Stimulated activated CD8-positive, alpha-beta memory T cell treated with anti-CD3 and anti-CD28 coated beads, Interleukin-7, amount 100 ng/mL, for 1 hour (primary cell): ENCODE measurements at places on chromosomes 16 and 17.

DNA sequence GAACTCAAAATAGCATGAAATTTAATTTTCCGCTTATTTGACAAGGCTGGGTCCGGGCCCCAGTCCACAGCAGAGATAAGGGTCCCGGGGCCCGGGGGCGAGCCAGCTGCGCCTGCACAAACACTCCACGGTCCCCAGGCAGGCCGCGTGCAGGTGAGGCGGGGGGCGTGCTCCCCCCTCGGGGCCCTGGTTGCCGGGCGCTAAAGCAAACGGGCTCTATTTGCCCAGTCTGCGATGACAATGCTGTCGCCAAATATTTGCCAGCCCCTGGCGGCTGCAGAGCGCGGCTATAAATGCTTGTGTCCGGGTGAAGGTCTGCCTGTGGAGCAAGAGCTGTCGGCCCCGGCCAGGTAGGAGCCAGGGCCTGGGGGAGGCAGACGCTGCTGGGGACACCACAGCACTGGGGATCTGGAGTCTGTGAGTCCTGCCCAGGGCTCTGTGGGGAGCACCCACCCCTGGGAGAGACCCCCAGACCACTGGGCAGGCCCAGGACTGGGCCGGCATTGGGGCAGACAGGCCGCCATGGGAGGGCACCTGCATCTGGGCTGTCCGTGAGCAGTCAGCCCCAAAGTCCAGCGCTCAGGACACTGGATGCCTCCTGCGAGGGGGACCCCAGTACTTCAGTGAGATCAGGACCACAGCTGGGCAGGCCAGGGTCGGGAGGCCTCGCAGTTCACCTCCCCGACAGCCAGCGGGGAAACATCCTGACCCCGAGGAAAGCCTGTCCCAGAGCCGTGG, at the start of gene PERCC1:
PERCC1 (plus strand) TSS at position 320 of the 738 bp plus-strand sequence. CDS start 1,516 bp downstream, outside the sequence.
- DNase-seq, result no peak

DNA sequence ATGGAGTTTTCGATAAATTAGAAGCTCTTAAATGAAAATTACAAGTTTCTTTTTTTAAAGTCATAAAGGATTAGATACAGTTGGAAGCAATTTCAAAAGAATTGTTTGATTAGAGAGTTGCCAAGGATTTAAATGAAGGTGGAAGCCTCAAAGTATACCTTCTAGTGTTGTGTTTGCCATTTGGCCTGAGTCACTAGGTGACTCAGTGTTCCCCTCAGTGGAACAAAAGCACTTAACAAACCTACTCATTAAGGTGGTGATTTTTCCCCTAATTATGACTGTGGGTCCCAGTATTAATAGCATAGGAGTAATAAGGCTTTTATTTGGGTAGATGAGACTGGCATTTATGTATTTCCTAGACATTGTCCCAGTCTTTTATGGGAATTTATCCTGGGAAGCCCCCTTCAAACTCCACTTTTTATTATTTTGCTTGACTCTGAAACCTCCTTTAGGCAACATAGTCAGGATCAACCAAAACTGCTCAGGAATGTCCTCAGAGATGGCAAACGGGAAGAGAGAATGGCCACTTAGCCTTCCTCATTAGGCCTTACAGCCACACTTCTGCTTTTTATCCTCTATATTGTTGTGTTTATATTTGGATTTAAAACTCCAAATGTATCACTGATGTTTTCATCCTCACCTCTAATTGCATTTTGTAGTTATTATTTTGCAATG, 161.0 kb downstream of the FTO start:
- DNase-seq, result no peak

DNA sequence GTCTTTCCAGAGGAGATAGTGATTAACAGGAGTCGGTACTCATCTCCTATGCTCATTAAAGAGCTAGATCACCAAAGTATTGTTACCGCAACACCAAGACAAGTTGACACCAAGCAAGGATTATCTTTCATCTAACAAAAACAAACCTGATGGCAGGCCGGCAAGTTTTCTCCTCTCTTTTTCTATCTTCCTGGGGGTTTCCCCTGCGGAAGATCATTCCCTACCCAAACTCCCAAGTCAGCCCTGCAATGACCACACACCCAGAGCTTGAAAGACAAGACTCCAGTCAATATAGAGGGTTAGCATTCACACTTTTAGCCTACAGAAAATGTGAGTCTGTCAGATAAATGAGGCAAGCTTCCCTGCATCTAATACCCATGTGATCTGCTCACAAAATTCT, 312.1 kb downstream of the SOX9 start:
- DNase-seq, result no peak

GRCh38 chr17:47966079-47966519, 4.8 kb upstream of the CDK5RAP3 start:
- no peak for DNase-seq

- no peak for DNase-seq
Measured at GRCh38 chr17:80860703-80861417, 130.8 kb upstream of the CHMP6 start.

GRCh38 chr17:44384823-44385286, 4.6 kb downstream of the ITGA2B start:
- DNase-seq, result no peak

DNA sequence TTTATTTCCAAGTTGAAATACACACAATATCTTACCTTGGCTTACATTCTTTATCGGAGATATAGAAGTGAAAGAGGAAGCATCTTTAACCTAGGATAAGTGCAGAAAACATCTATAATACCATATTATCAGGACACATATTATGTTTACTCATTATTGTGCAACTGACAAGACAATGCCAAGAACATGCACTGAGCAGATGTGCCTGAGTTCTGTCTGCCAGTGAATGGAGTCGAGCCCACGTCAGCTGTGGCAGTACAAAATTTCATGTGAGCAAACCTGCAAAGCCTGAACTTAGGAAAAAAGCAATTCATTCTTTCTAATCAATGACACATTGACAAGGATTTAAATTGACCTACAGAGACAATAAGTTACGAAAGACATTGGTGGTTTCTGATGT, 154.4 kb downstream of the AXIN2 start:
- DNase-seq, result no peak

GRCh38 chr16:81588326-81589081, 143.9 kb downstream of the CMIP start:
- DNase-seq, result no peak

DNA sequence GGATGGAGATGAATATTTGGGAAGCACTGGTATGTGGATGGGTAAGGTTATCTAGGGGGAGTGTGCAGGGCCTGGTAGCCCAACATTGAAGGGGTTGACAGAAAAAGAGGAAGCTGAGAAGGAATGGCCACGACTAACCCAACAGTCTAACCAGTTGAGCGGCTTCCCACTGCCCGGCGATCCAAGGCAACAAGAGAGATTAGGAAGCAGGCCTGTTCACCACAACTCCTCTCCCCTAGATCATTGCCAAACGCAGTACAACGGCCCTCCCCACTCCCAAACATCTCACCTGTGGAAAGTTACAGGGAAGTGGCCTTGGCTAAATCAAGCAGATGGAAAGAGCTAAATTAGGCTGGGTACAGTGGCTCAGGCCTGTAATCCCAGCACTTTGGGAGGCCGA, 11.2 kb upstream of the RANGRF start:
- DNase-seq, result no peak

DNA sequence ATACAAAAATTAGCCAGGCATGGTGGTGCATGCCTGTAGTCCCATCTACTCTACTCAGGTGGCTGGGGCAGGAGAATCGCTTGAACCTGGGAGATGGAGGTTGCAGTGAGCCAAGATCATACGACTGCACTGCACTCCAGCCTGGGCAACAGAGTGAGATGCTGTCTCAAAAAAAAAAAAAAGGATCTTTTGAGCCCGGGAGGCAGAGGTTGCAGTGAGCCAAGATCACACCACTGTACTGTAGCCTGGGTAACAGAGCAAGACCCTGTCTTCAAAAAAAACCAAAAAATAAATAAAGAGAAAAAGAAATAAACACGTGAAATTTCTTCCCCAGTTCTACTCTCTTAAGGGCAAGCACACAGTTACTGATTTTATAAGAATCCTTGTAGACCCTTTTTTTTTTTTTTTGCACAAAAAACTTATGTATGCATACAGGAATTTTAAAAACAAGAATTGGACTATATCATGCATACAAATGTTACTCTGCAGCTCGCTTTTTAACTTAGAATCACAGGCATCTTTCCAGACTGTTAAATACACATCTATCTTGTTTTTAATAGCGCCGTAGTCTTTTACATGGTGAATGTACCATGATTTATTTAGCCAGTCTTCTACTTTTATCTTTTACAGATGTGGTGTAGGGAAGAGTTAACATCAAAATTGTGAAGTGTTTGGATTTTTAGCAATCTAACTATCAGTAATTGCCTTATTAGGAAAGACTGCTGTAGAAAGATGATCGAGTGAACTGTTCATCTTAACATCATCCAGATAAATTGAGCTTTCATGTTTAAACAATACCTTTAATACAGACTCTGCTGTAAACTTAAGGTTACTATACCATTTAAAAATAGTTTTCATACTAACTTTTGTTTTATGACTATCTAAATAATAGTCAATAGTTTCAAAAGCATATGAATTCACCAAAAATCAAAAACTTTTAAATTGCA, 14.6 kb downstream of the CDH3 start:
- DNase-seq, result no peak

GRCh38 chr17:81483085-81483861, 29.3 kb downstream of the ACTG1 start:
- DNase-seq, result no peak

GRCh38 chr17:56886288-56886731, 27.5 kb downstream of the TRIM25 start:
- DNase-seq, result no peak

DNA sequence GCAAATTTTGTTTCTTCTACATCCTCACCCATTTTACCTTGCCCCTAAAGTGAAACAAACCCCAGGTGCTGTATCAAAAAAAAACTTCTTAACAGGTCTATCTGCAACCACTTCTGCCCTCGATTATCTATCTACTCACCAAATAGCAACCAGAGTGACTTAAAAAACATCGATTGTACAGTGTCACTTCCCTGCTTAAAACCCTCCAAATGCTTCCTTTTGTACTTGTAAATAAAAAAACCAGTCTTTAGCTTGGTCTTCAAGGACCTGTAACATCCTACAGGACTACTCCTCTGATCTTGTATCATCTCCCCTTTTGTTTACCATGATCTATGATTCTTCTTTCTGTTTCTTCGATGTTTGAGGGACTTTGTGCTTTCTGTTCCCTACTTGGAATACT, 82.7 kb upstream of the CORO6 start:
- DNase-seq, result no peak

GRCh38 chr16:78930561-78930960, 670.0 kb downstream of the MAF start:
- no peak for DNase-seq

DNA sequence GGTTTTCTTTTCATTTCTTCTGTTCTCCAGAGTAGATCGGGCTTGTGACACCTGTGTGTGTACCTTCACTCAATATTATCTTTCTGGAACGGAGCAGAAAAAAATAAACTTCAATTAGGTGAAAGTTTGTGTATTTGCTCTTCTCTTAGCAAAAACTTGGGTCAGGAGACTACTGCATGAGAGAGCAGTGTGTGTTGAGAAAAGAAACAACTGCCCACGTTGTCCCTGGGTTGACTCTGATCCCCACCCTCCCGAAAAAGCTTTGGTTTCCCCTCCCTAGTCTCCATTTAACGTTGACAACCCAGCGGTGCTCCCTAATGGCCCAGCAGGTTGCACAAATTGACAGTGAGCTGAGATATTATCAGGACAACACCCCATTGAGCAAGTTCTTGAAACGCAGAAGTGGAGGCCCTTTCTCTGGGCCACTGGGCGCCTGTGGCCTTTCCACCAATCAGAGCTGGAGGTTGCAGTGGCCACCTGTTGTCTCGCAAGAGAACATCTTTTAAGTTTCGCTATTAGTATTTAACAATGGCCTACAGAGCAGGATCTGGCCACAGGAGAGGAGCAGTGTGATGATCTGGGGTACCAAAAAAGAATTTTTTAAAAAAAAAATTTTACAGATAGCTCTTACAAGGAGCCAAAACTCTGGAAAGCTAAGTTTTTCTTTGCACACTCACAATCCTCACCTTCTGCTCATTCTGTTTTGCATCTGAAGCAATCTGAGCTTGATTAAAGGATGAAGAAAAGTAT, 1.5 kb upstream of the TOX3 start:
- no peak for DNase-seq

GRCh38 chr16:61595605-61596004, 440.6 kb downstream of the CDH8 start:
- no peak for DNase-seq

- no peak for DNase-seq
Measured at GRCh38 chr16:16093628-16094332, 129.5 kb downstream of the ABCC6 start.

- no peak for DNase-seq
Measured at GRCh38 chr17:11535231-11535630, 63.0 kb upstream of the DNAH9 start.

DNA sequence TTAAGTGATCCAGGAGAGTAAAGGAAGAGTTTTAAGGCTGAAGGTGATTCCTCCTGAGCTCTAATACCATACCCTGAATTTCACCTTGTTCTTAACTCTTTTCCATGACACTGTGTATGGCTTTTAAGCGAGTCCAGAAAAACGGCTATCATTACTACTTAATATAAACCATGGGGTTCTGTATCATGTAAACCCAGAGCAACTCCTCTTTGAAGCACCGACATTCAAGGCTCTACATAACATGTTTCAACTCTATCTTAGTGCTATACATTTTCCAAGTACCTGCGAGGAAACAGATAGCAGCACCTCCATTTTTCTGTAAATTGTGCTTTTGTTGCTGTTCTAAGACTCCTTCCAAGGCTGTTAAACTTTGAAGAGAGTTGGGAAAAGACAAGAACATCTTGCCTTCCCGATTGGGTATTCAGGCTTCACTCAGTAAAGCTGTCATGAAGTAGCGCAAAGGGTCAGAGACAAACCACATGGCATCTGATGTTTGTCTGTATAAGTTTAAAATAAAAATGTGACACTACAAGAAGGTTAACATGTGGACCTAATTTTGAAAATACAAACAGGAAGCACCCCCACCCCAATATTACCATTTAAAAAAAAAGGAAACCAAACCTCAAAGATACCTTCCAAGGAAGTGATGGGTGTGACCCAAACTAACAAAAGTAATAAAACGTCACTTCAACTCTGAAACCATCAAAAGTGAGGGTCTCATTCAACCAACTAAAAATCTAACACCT, 3.9 kb downstream of the STAT5B start:
- DNase-seq, result no peak
